Muscle of back (tissue), 13 donors: ENCODE measurements at places on chromosomes 2 and 18.

DNA sequence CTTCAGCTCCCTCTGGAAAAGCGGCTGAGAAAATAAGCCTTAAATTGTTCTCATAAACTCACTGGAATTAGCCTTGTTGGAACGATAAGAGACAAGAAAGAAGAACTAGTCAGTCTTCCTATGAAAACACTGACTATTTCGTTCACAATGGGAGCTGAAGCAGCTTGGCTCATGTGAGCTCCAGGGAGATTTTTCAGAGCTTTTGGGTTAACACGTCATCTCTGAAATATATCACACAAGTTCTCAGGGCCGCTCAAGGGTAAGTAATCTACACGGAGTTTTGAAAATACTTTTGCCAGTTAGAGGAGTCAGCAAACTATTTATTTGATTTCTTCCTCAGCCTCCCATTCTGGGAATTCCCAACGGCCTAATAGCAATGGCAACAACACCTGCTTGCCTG lies 316.2 kb upstream of the MGAT5 start:
- peak; percentile 2 for DNase-seq

DNA sequence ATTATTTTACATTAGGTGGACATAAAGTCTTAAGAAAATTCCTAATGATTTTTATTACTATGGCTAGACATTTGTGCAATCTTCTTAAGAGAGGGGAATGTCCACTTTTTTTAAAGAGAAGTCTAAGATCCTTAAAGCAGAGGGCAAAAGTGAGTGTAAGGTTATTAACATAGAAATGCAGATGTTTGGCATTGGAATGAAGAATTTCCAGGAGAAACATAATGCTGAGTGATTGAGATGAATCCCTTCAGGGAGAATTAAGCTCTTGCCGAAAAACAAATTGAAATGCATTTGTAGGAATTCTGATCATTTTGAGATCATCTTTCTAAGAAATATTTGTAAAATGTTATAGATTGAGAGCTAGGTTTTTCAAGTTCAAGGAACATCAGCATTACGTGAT lies 15.0 kb downstream of the FAM124B start:
- DNase-seq = no peak

- DNase-seq = no peak
These were observed 164.0 kb downstream of the MYO3B start for GRCh38 chr2:170341684-170342623.

DNA sequence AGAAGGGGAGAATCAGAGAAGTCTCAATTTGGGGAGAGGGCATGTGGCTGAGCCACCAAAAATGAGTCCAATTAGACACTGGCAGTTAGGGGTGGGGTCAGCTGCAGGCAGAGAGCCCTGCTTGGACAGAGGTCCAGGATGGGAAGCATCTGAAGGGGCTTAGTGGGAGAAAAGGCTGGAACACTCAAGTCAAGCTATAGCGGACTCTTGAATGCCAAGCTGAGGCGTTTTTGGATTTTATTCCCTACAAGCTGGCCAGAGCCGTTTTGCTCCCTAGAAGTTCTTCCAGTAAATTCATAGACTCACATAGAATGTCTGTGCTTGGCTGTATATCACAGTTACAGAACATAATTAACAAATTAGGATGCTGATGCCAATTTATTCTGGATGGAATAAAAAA lies 172.8 kb downstream of the ACOXL start:
- DNase-seq = peak; percentile 59

DNA sequence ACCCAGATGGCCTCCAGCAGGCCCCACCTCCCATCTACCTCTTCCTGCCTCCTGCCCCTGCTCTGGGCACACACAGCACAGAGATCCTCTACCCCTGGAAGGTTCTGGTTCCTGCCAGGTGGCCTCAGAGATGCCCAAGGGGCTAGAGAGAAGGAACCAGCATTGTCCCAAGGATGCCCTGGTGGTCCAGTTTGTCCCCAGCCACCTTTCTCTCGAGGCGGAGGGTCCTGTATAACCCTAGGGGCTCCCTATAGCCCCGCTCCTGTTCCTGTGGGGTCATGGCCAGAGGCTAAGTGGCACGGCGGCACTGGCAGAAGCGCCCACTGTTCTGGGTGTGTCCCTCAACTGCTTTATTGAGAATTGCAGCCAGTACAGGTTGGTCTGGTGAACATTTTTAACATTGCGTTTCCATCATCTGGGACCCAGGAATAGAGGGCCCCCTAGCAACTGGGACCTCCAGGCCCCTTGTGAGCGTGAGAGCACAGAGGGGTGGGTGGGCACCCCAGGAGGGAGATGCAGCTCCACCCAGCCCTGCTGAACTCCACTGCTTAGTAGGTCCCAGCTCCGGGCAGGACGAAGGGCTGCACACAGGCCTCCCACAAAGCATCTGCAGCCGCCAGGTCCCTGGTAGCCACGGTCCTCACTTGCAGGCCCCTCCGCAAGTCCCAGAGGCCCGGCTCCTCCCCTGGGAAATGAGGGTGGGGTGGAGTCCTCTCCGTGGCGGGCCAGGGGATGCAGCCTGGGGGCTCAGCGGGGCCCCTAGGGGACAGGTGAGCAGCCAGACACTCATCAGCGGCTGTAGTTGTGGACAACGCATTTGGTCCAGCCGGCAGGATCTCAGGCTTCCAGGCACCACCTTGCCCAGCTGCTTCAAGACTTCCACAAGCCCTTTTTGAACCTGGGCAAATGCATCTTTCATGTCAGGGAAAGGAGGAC lies 33.1 kb downstream of the GPC1 start:
- no peak for DNase-seq

DNA sequence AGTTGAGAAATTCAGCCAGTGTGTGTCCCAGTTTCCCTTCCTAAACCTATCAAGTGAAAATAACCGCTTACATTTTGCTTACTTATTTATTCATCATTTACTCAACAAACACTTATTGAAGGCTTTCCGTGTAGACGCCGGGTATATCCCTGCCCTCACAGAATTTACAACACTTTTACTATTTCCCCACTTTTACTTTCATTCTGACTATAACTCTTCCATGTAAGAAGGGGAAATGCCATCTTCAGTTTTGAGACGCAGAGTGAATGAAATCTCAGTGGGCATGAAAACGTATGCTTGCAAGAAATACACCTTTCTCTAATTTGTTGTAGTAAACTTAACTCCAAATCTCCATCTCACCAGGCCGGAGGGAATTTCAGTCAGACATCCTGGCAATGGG lies 251.0 kb upstream of the CHAC2 start:
- no peak for DNase-seq

DNA sequence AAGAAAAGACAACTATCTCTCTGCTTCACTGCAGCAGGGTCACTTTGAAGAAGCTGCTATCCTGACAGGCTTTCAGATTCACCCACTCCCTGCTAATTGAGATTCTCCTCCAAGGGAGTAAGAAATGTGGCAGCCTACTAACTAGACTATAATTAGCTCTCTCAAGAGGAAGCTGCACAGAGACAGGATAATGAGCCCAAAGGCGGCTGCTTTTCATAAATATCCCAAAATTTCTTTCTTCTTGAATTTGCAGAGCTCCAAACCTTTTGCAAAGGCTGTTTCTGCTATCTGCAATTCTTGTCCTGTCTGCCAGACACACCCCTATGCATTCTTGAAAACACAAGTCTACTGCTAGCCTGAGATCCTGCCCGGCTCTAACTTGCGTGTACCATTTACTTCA lies 54.0 kb upstream of the RNU4ATAC start:
- DNase-seq = no peak

GRCh38 chr2:124343827-124344498 lies 318.9 kb downstream of the CNTNAP5 start:
- no peak for DNase-seq

DNA sequence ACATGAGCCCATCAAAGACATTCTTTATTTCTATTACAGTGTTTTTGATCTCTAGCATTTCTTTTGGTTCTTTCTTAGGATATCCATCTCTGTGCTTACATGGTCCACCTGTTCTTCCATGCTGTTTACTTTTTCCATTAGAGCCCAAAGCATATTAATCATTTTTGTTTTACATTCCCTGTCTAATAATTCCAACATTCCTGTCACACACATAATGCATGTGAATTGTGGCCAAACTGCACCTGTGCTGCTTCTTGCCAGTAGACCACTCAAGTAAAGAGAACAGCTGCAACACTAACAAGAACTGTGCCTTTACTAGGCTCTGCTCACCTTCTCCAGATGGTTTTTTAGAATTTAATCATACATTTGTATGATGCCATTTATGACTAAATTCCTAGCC lies 103.0 kb downstream of the PTH2R start:
- DNase-seq = no peak

DNA sequence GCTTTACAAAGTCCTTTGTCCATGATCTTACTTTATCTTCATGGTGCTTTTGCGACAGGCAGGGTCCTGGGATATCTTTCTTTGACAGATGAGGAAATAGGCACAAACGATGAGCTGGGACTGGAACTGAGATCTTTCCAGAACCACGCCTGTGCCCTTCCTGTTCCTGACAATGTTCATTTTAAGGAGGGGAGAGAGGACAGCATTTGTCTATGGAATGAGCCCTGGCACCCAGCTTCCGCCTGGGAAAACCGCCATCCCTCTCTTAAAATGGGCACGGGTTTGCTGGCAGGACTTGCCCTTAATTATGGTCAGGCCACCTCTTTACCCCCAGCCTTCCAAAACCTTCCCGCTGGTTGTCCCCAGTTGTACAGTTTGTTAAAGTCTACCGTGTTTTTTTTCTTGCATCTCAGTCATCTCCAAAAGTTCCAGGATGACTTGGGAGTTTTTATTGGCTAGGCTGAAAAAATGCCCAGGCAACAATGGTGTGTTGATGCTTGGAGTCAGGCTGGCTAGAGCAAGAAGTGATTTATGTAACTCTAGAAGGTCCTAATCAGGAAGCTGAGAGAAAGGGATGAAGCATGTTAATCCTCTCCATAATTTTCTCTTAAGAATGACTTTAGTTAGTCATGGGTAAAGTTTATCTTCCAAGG lies 264.9 kb upstream of the EPAS1 start:
- no peak for DNase-seq

DNA sequence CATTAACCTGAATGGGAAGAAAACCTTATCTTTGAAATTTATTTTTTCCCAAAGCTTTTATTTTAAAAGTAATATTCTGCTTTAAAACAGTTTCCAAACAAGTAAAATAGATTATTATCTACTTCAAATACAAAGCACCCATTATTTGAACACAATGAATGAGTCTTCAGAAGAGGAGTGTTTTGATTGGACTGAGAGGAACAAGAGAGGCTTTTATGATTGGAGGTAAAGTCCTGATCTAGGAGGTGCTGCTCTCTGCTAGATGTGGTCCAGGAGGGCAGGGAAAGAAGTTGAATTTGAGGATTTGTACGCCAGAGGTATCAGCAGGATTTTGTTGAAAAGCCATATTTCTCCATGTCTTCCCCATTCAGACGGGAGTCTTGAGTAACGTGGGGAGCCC lies 900.7 kb downstream of the SOCS6 start:
- DNase-seq = no peak

GRCh38 chr2:218582076-218582475 lies 13.4 kb downstream of the CNOT9 start:
- DNase-seq = no peak

DNA sequence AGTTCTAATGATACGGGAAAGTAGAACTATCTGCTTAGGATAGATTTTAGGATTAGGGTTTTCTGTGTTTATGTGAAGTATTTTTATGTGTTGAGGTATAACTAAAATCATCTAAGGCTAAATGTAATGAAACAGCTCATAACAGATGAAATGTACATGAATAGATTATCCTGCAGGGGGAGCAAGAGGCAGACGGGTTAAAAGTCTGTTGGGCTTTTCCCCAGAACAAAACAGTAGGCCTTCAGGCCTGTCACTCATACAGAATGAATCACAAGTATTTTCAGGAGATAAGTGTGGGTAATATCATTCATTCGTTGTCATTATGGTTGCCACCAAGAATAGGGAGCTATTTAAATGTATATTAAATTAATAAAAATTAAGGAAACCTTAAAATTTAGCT lies 107.9 kb upstream of the IL1R2 start:
- DNase-seq = peak; percentile 26

DNA sequence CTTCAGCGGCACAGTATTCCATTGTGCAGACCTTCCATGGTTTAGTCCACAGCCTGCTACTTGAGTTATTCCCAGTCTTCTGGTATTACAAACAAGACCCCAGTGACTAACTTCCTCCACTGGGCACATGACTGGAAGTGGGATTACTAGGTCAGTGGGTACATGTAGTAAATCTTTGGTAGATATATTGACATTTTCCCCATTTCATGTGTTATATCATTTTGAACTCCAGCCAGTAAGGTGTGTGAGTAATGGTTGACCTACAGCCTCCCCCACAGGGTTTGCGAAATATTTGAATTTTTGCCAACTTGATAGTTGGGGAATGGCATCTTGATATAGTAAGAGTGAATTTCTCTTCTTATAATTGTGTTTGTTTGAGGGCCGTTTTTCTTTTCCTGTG lies 58.8 kb downstream of the RNF144A start:
- no peak for DNase-seq

GRCh38 chr2:27494944-27495554 lies at the start of gene FNDC4:
FNDC4 (minus strand) TSS chr2:27495200; CDS start chr2:27494679, 521 bp downstream.
- peak; percentile 35 for DNase-seq

DNA sequence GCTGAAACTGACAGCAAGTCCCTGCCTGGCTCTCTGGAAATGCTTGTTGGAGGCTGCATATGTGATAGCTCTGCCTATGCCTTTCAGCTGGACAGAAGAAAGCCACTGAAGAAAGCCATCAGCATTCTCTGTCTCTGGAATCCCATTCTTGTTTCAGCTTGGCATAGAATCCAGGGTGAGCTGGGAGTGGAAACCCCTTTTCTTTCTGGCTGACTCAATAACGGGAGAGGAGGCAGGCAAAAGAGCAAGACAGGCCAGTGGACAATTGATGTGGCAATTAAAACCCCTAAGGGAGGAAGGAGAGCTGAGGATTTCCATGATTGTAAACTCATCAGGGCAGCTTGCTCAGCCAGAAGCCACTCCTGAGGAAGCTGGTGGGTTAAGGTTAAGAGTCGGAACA lies 208.1 kb downstream of the CLIP4 start:
- DNase-seq = no peak

GRCh38 chr2:99802734-99803133 lies 312.9 kb upstream of the REV1 start:
- DNase-seq = no peak

GRCh38 chr2:227834423-227834822 lies 20.8 kb downstream of the CCL20 start:
- no peak for DNase-seq

- DNase-seq = no peak
These were observed 7.3 kb upstream of the ATOH8 start for GRCh38 chr2:85746321-85747004.

DNA sequence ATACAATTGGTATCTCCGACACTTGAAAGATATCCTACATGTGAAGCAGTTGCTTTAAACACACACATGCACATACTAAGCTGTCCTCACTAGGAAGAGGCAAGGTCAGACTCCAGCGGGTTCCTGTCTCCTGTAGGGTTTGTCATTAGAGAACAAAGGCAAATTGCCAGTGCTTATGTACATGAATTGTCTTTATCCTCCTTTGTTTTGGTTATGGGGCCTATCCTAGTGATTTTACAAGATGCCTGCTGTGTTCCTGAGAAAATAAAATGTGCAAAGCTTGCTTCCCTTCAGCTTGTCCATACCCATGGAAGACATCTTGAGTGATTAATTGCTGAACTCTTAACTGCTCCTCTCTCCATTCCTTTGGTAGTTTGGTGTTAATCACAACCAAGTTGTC lies 86.7 kb upstream of the SLC39A10 start:
- DNase-seq = no peak

- DNase-seq = no peak
These were observed 42.9 kb downstream of the COA5 start for GRCh38 chr2:98565286-98565860.

GRCh38 chr2:8120506-8120860 lies 561.4 kb upstream of the ID2 start:
- no peak for DNase-seq
